Suprapubic skin (tissue), 4 donors: ENCODE measurements at places on chromosomes 2 and 18. TPM values are rescaled to one million over a fixed set of nuclear protein-coding genes. Genes with fewer than 3 reads are reported as not detected.

GRCh38 chr2:179239195-179239594, 25.4 kb downstream of the SESTD1 start:
- peaks cover 21% of the 10 kb centered on the region for H3K4me1 ChIP-seq
- no peaks in the 10 kb centered on the region for H3K27me3 ChIP-seq
- DNase-seq: no peak
- H3K4me3 ChIP-seq: no peak overlapping the region

- H3K4me3 ChIP-seq: peak overlapping the region; percentile 2
- no peak overlapping the region for H3K27ac ChIP-seq
- H3K4me1 ChIP-seq: peaks cover 6% of the 10 kb centered on the region
- H3K36me3 ChIP-seq: no peaks in the 10 kb centered on the region
These were observed 34.5 kb downstream of the NEURL3 start for GRCh38 chr2:96470636-96471035.

DNA sequence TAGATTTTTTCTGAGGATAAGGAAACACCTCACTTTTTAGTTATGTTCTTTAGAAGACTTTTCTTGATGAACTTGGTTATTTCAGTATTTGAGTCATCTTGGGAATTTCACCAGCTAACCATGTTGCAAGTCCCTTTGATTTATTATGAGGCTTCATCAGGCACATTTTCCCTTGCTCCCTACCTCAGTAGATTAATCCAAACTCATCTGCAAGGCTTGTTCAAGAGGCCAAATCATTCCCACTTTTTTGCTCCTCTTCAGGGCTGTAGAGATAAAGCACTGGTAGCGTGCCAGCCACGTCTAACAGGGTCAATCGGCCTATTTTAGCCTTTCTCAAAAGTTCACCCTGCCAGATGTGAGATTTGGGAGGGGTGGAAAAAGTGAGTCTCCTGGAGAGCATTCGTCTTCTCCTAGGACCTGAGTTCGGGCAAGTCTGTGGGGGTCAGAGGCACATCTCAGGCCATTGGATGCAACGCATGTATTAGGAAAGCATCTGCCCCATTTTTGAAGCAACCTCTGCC, 120.3 kb downstream of the RDH14 start:
- H3K27me3 ChIP-seq: no peaks in the 10 kb centered on the region
- no peak for DNase-seq
- H3K4me1 ChIP-seq: peaks cover 12% of the 10 kb centered on the region
- no peaks in the 10 kb centered on the region for H3K36me3 ChIP-seq
- peak overlapping the region; percentile 24 for H3K27ac ChIP-seq

Gene HRH4
- not detected for total RNA-seq

Gene AMER3
- not detected for total RNA-seq

Gene ATP8B1
- 59.1 TPM for total RNA-seq

Gene SLC14A1
- total RNA-seq: 9.0 TPM
